ENCODE measurements at places on chromosomes 13 and 19. TPM values are rescaled to one million over a fixed set of nuclear protein-coding genes. Genes with fewer than 3 reads are reported as not detected.

The CHST8 gene
- not detected for total RNA-seq

The SIGLEC10 gene
- total RNA-seq: 2.9 TPM

The BRSK1 gene
- 5.7 TPM for total RNA-seq

The CEACAM3 gene
- not detected for total RNA-seq

The ZFP28 gene
- 3.4 TPM for total RNA-seq

The ZSCAN5B gene
- not detected for total RNA-seq

The RPL13A gene
- 3,865 TPM for total RNA-seq

The CGB3 gene
- total RNA-seq: not detected

The PRX gene
- total RNA-seq: 1.4 TPM

The KLK5 gene
- total RNA-seq: not detected

The SMIM17 gene
- total RNA-seq: not detected

The DAND5 gene
- total RNA-seq: not detected

The ARMC6 gene
- total RNA-seq: 61.9 TPM

The ZNF91 gene
- 31.3 TPM for total RNA-seq

The CELF5 gene
- total RNA-seq: 0.24 TPM

The FAM216B gene
- total RNA-seq: not detected

The NR1H2 gene
- total RNA-seq: 82.3 TPM

The MCEMP1 gene
- total RNA-seq: not detected

The TMIGD2 gene
- 5.9 TPM for total RNA-seq

The LINGO3 gene
- 0.15 TPM for total RNA-seq
